ENCODE measurements at places on chromosomes 3 and 15. TPM values are rescaled to one million over a fixed set of nuclear protein-coding genes. Genes with fewer than 3 reads are reported as not detected.
A peak's percentile ranks its signal among the peaks of the same experiment; 100 is the strongest.

Gene A4GNT
- polyA plus RNA-seq: not detected

- peak; percentile 23 for DNase-seq
Observed at GRCh38 chr3:161187046-161187445, 34.1 kb upstream of the NMD3 start.

DNA sequence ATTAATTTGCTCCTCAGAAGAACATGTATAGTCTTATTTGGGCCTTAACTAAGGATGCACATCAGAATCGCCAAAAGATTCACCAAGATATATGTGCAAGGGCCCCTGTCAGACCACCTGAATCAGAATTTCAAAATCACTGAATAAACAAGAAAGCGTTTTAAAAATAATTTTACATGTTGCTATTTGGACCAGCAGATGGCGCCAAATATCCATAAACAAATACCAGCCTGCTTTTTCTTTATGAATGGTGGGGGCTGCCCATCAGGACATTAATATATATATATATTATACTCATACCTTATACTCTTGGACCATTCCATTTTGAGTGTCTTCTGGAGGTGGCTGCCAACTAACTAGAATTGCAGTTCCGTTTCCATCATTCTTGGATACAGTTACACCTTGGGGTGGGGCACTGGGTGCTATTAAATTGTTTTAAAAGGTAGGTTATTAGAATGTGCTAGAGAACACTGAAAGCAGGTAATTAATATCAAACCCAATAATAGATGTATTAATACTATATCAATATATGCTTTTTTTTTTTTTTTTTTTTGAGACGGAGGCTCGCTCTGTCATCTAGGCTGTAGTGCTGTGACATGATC is 1108.3 kb downstream of the ROBO1 start:
- DNase-seq: peak; percentile 21

DNA sequence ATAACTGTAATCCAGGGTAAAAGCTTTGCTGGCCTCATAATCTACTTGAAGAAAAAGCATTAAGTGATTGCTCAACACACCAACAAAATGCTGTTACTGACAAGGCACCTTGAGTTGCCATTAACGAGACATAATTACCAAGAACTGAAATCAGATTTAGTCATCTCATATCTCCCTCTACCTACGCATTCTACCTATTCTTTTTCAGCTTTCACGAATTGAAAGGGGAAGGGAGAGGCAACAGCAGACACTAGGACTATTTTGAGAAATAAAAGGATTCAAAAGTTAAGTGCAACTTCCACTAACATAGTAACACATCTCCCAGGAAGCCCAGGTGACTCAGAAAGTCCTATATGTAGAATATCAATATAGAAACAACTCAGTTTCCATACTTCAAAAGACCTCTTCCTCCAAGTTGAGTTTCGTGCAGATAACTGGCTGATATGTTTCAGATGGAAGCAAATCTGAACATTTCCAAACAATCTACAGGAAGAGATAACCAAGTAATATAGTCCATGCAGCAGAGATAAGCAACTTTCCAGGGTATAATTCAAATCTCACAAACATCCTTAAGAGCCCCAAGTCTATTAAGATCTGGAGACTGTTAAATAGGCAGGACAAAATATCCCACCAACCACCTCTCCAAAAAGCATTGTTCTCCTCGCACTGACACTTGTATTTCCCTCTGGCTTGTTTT is 1.9 kb downstream of the OSBPL10 start:
- DNase-seq: no peak

Gene MYZAP
- 0.07 TPM for polyA plus RNA-seq

Gene IRAK2
- 8.6 TPM for polyA plus RNA-seq

GRCh38 chr3:126468028-126468891 is 7.4 kb downstream of the ZXDC start:
- DNase-seq: no peak
